ENCODE measurements at places on chromosomes 2 and 18.

DNA sequence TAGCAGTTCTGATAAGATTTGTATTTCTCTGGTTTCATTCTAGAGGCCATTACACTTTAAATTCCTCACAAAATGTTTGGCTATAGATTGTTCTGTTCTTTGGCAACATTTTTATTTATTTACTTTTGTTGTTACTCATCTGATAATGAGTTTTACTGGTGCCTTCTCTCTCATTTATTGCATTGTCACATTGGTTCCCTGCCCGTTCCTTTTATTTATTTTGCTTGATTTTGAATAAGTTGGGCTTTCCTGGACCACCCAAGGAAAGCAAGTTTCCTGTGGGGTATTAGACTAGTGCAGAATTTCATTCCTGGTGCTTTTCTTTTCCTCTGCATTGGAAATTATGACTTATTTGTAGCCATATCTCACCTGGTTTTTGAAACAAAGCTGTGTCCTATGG is 232.0 kb downstream of the SOCS6 start:
- DNase-seq = no peak

DNA sequence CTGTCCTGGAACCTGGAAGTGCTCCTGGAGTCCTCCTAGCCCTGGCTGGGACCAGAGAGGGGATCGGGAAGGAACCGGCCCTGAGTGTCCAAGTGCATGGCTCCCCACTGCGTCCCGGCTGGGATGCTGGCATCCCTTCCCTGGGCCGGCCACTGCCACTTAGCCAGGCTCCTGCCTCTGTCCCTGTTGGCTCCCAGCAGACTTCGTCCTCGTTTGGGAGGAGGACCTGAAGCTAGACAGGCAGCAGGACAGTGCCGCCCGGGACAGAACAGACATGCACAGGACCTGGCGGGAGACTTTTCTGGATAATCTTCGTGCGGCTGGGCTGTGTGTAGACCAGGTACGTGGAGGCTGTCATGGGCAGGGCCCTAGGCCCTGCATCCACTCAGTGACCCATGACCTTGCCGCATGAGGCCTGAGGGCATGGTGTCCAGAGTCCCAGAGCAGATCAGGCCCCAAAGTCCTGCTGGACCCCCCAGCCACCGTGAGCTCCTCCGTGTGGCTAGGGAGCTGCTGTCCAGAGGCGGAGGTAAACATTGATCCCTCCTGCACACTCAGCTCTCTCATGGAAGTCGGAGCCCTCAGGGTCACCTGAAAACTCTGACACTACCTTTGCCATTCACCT is 7.1 kb downstream of the ANO7 start:
- no peak for DNase-seq

- no peak for DNase-seq
Observed at GRCh38 chr2:96839293-96839874, 4.4 kb downstream of the ANKRD23 start.

GRCh38 chr2:165361514-165361913 is 108.0 kb upstream of the CSRNP3 start:
- DNase-seq = no peak

- DNase-seq = no peak
Observed at GRCh38 chr2:157971702-157972101, 95.6 kb upstream of the ACVR1 start.

DNA sequence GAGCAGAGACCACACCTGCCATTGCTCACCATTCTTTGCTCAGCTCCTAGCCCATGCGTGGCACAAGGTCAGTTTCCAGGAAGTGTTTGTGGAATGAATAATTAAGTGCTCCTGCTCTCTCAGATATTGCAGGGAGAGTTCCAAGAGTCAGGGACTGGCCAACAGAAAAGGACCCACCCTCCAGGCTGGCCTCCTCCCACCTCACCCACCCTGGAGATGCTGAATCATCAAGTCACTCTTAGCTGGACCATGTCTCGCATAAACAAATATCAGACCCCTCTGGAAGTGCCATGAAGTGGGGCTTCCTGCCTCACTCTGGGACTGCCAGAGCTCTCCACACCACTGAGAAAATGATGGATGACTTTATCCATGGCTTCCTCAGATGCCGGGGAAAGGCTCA is 256.0 kb downstream of the TNS1 start:
- DNase-seq = no peak

GRCh38 chr18:49531678-49532153 is 30.1 kb upstream of the LIPG start:
- DNase-seq = no peak

DNA sequence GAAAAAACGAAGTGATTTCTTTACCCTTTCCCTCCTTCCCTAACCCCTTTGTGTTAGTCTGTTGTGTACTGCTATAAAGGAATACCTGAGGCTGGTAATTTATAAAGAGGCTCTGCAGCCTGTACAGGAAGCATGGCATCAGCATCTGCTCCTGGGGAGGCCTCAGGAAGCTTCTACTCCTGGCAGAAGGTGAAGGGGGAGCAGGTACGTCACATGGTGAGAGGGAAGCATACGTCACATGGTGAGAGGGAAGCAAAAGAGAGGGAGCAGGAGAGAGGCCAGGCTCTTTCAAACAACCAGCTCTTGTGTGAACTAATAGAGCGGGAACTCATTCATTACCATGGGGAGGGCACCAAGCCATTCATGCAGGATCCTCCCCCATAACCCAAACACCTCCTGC is 126.2 kb downstream of the CAPN13 start:
- DNase-seq = no peak

GRCh38 chr2:144071461-144071860 is 448.5 kb downstream of the ZEB2 start:
- DNase-seq = no peak

DNA sequence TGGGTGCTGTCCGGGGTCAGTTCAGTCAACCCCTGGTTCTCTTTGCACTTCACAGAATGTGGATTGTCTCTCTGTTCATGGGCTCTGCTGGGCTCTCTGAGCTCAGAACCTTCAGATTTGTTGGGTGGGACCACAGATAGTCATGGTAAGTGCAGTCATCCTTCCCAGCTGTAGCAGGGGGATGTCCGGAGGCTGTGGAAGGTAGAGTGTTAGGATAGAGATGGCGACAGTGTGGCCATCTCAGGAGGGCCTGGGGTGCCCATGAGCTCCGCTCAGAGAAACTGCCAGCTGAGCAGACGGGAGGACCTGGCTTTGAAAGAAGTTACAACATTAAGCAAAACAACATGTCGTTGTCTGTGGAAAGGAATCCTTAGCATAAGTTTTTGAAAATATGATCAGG is 149.8 kb downstream of the FAM210A start:
- DNase-seq = no peak

- no peak for DNase-seq
Observed at GRCh38 chr2:62304429-62305417, 108.8 kb downstream of the B3GNT2 start.

GRCh38 chr2:143946436-143947391 is 573.2 kb downstream of the ZEB2 start:
- no peak for DNase-seq

DNA sequence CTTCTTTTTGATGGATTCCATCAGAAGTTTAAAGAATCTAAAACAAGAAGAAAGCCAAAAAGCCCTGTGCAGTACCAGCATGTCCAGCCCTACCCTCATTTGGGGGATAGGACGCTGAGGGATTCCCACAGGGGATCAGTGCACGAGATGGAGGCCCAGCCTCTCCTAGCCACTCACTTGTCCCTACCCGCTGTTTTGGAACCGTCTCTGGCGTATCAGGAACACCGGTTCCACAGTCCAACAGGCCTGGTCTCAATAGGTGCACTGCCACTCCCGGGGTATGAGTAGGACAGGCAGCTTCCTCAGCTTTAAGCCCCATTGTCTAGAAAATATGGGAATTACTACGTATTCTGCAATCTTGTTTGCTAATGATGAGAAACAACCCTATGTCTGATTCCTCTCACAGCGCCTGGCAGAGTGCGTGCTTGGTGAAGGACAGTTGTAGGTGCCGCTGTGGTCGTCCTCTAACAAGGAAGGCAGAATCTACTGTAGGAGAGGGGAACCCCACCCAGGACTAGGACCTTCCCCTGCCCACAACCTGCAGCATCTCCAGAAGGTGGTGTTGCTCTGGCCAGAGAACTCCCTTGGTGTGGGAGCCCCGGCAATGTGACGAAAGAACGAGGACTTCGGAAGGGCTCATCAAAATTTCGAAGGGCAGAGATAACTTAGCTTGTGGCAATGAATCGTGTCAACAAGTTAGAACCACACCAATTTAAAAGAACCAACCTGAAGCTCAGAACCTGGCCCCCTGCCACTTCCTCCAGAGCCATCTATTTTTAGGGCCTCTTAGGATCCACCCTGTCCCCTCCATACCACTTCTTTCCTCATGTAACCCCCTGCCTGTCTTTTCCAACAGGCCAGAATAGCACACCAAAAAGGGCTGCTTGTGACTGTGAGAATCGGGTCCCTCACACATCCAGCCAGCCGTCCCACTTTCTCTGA is 71.7 kb downstream of the POLR1A start:
- DNase-seq = no peak

GRCh38 chr2:20624156-20624883 is 26.6 kb downstream of the HS1BP3 start:
- no peak for DNase-seq

GRCh38 chr18:75687626-75688025 is 260.1 kb upstream of the SMIM21 start:
- no peak for DNase-seq

DNA sequence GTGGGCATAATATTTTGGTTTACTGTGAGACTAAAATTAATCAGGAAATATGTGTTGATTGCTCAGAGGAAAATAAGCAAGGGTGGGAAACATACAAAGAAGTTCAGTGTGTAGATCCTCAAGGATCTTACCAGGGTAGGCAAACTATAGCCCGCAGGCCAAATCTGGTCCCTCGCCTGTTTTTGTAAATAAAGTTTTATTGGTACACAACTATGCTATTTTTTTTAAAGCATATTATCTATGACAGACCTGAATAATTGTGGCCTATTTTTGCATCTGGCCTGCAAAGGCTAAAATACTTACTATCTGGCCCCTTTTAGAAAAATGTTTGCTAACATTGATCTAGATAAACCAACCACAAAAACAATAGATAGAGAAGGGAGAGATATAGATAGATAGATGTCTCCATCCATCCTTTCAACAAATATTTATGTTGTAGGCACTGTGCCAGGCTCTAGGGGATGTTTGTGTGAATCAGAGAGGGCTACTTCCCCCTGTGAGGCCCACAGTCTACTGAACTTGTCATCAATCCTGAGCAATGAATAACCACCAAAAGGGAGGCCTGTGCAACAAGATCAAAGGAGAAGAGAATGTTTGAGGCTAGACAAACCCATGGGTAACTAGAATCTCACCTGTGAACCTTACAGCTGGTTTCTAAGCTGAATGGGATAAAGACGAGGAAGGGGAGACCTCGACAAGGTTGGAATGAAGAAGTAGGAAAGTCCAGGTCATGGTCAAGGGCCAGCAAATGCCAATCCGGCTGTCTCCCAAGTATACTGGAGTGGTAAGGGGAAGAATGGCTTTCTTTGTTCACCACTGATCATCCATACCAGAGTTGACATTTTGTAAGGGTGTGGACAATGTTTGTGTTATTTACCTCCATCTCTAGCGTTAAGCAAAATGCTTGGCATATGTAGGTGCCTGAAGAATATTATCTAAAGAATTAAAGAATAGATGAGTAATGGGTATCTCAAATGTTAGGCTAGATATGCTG is 23.6 kb downstream of the ALPK2 start:
- no peak for DNase-seq

DNA sequence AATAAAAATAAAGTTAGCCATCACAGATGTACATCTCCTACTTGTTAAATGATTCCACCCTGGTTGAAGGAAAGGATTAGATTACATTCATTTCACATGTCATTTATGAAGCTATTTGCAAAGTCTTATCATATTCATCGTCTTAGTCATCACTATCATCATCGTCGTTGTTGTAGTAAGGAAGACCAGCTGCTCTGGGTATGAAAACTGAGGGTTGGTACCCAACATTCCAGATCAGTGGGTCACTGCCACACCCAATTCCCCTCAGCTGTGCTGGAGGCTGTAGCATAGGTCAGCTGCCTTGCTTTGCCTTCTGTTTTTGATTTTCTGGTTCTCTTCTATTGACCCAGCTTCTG is 20.9 kb upstream of the CCBE1 start:
- DNase-seq = peak; percentile 68

GRCh38 chr18:23636071-23636399 is 26.7 kb downstream of the ANKRD29 start:
- no peak for DNase-seq

GRCh38 chr2:102301867-102302362 is 9.4 kb upstream of the IL1RL1 start:
- DNase-seq = peak; percentile 13

DNA sequence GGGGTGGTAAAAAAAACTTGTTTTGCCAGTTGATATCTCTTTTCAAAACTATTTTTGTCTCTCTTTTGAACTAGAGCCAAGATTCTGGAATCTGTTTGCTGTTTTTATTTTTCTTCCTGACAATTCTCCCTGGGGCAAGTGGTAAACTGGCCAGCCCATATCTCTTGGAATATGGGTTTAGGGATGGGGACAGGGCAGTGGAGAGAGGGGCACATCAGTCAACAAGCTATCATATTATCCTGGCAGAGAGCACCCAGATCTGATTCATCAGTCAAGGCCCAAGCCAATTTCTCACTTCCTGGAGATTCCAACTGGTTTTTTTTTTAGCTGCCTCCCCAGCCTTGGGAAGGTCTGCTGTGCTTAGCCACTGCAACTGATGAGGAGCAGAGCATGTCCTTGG is 52.3 kb downstream of the ARHGAP28 start:
- peak; percentile 70 for DNase-seq

DNA sequence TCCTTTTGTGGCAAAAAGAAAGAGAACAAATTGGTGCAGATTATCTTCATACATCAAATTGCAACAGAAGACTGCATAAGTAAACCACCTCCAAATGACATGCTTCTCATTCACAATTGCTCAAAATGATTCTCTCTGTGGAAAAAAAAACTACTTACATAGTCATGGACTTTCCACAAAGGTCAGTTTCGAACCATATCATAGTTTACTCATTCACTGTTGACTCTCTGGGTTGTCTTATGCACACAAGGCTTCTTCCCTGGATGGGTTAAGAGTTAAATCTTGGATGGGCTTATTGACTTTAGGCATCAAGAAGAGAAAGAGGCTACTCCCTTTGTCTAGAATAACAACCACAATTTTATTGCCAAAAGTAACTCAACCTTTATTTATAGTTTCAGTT is 91.3 kb upstream of the RAB27B start:
- DNase-seq = no peak

- DNase-seq = no peak
Observed at GRCh38 chr2:44793322-44793870, 148.1 kb upstream of the SIX3 start.

DNA sequence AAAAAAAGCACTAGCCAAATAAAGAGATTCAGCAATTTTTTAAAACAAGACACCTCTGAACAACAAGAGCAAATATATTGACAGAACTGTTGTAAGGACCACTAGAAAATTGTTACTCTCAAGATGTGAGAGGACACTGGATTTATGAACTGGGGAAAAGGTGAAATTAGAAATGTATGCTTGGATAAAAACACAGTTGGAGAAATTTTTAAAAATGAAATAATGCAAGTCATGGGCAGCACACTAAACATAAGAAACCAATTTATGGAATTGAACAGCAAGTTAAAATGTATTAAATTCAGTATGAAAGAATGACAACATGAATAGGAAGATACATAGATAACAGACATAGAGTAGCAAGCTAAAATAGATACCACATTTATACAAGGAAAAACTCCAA is 377.4 kb downstream of the LRRTM4 start:
- DNase-seq = no peak

All from stromal cell of bone marrow (primary cell).